ENCODE measurements at places on chromosomes 12 and 14. TPM values are rescaled to one million over a fixed set of nuclear protein-coding genes. Genes with fewer than 3 reads are reported as not detected.

The SAMD15 gene
- 1.5 TPM for total RNA-seq

The INSM2 gene
- not detected for total RNA-seq

The WNT1 gene
- total RNA-seq, result not detected

The DCTN2 gene
- 106 TPM for total RNA-seq

The KRT83 gene
- total RNA-seq, result not detected

The CEP170B gene
- total RNA-seq, result 38.3 TPM

- no peak for DNase-seq
Observed at GRCh38 chr12:16119618-16120415, 157.7 kb downstream of the SLC15A5 start.

GRCh38 chr12:42222724-42223123, 15.3 kb downstream of the YAF2 start:
- DNase-seq, result no peak

DNA sequence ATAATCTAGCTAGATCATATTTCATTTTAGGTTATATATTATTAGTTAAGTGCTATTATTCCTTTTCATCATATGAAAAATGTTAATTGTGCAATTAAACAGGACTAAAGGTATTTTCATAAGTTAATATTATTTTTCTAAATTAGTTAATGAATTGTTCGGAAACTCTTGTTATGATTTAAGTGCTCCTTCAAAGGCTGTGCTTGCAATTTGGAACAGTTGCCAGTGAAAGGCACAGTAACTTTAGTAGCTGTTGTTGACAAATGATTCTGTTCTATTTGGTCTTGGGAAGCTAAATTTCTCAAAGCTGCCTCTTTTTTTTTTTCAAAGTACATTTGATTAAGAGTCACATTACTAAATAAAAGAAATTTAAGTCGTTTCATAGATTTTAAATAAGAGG, 40.7 kb downstream of the PTPRQ start:
- DNase-seq, result no peak

GRCh38 chr12:203462-204260, 10.3 kb downstream of the SLC6A12 start:
- DNase-seq, result no peak

DNA sequence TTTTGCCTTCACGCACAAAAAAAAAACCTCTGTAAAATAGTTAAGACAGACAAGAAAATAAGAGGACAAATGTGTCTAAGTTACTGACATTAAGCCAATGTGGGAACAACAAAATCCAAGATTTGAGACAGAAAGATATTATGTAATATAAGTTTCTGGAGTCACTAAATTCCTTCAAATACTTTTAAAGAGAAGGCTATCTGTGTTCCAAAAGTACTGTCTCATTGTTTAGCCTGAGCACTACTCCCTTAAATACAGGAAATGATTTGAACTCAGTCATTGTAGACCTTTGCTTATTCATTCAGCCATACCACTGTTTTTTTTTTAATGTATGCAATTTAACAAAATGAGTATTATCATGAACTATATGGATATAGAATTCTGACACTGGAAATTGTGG, 82.7 kb upstream of the KITLG start:
- no peak for DNase-seq

DNA sequence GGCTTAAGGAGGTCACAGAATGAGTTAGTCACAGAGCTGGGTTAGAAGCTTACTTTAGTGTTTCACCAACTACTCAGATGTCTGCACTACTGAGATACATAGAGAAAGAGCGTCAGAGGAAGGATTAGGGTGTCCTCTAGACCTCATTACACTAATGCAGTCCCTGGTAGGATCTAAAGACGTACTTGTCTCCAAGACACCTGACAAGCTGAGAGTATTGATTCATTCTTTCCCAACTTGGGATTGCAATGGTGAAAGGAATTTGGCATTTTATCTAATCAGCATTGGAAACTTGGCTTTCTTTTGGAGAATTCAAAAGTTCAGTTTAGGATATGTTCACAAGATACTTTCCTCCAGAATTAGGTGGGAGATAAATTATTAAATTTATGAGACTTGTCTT, 402.1 kb downstream of the ZFP36L1 start:
- DNase-seq, result no peak

DNA sequence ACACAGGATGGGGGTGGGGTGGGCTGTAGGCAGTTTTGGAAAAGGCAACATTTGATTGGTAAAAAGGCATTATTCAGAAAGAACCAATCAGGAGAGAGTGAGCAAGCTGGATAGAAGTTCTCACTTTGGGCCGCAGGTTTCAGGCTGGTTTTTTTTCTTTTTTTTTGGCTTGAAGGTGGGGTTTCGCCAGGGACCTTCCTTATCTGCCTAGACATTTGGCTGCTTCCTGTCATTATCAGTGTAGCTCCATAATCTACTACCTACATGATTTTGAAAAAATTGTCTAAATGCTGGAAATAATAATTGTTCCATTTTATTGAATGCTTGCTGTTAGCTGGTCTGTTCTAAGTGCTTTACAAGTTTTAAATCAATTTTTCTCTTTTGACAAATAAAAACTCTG, 649.0 kb downstream of the TMTC2 start:
- DNase-seq, result no peak

All from mesenteric fat pad (tissue), 1 donor.